ENCODE measurements at places on chromosomes 4 and X.

- H3K36me3 ChIP-seq: no peaks in the 10 kb centered on the region
- no peak for DNase-seq
- H3K4me1 ChIP-seq: no peaks in the 10 kb centered on the region
- H3K27me3 ChIP-seq: no peaks in the 10 kb centered on the region
Observed at GRCh38 chr4:147943159-147943638, 211.3 kb downstream of the ARHGAP10 start.

DNA sequence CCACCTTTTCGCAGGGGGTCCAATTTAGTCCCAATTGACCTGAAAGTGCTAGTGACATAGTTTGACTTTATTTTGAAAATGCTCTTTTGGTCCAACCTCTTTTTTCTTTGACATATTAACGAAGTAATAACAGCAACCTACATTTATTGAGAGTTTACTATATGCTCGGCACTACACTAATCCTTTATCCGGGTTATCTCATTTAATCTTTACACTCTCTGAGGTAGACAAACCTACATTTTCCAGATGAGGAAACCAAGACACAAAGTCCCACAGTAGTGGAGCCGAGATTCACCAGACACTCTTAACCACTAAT, 307 bp upstream of the ATRX start:
- no peaks in the 10 kb centered on the region for H3K27me3 ChIP-seq
- H3K4me3 ChIP-seq: peak overlapping the region; percentile 72
- H3K27ac ChIP-seq: peak overlapping the region; percentile 94
- DNase-seq: no peak

- peak within 1 kb of the TSS; percentile 24 for H3K4me3 ChIP-seq
- H3K27me3 ChIP-seq: peaks cover 7% of the 10 kb centered on the region
- H3K27ac ChIP-seq: peak within 1 kb of the TSS; percentile 70
- H3K4me1 ChIP-seq: no peaks in the 10 kb centered on the region
- DNase-seq: peak; percentile 75
- no peaks in the 10 kb centered on the region for H3K36me3 ChIP-seq
Observed at GRCh38 chrX:33211356-33212260, at the start of gene DMD. Gene DMD (minus strand): TSS chrX:33211549. CDS start chrX:33211312, 237 bp downstream.

- no peaks in the 10 kb centered on the region for H3K36me3 ChIP-seq
- no peak for DNase-seq
- H3K27me3 ChIP-seq: no peaks in the 10 kb centered on the region
- no peak overlapping the region for H3K27ac ChIP-seq
Observed at GRCh38 chrX:129613596-129613995, 41.2 kb downstream of the APLN start.

- no peak overlapping the region for H3K27ac ChIP-seq
- no peak for DNase-seq
- no peaks in the 10 kb centered on the region for H3K27me3 ChIP-seq
- no peak overlapping the region for H3K4me3 ChIP-seq
Observed at GRCh38 chr4:145829629-145830395, 108.8 kb downstream of the ZNF827 start.

- no peaks in the 10 kb centered on the region for H3K27me3 ChIP-seq
- DNase-seq: no peak
- H3K36me3 ChIP-seq: no peaks in the 10 kb centered on the region
Observed at GRCh38 chr4:53551958-53552357, 39.3 kb downstream of the LNX1 start.

DNA sequence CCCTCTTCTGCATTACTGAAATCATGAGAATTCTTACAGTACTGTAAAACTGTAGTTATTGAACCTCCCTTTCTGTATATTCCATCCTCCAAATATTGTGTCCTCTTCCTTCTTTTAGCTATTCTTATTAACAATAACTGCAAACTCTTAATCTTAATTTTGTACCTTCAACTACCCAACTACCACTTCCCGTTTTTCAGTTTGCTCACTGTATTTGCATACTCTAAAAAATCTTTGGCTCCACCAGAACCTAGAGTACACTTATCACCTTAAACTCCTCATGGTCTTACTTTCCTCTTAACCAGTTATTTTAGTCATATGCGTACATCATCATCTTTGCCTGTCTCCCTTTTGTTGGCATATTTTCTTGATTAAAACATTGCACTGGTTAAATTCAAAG, 543.7 kb downstream of the ARAP2 start:
- no peaks in the 10 kb centered on the region for H3K4me1 ChIP-seq
- no peak for DNase-seq
- no peaks in the 10 kb centered on the region for H3K27me3 ChIP-seq
- H3K27ac ChIP-seq: no peak overlapping the region
- no peak overlapping the region for H3K4me3 ChIP-seq
- H3K36me3 ChIP-seq: no peaks in the 10 kb centered on the region

- no peaks in the 10 kb centered on the region for H3K36me3 ChIP-seq
- no peak for DNase-seq
- no peak overlapping the region for H3K4me3 ChIP-seq
- H3K4me1 ChIP-seq: no peaks in the 10 kb centered on the region
Observed at GRCh38 chr4:111400741-111401140, 744.5 kb upstream of the FAM241A start.

DNA sequence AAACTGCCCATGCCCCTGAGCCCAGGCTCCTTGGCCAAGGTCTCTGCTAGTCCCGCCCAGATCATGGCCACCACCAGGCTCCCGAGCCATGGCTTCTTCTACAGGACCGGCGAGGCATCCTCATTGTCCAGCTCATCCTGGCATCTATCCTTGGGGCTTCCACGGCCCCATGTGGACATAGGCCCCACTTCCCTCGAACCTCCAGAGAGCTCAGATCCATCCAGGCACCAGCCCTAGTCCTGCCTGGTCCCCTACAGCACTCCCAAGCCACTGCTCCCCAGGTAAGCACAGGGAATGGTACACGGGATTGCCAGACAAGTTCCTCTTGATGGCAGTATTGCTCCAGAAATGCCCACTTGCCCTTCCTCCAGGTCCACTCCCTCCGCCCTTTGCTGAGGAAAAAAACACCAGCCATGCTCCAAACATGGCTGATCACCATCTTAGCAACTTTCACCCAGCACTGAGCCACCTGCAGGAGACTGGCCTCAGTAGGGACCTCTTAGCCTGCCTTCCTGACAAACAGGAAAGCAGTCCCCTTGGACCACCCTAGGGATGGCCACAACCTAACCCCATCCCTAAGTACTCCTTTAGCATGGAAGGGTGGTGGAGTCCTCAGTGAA, 272.1 kb upstream of the AGTR2 start:
- DNase-seq: peak; percentile 35
- no peak overlapping the region for H3K4me3 ChIP-seq
- no peak overlapping the region for H3K27ac ChIP-seq
- no peaks in the 10 kb centered on the region for H3K4me1 ChIP-seq
- no peaks in the 10 kb centered on the region for H3K36me3 ChIP-seq

DNA sequence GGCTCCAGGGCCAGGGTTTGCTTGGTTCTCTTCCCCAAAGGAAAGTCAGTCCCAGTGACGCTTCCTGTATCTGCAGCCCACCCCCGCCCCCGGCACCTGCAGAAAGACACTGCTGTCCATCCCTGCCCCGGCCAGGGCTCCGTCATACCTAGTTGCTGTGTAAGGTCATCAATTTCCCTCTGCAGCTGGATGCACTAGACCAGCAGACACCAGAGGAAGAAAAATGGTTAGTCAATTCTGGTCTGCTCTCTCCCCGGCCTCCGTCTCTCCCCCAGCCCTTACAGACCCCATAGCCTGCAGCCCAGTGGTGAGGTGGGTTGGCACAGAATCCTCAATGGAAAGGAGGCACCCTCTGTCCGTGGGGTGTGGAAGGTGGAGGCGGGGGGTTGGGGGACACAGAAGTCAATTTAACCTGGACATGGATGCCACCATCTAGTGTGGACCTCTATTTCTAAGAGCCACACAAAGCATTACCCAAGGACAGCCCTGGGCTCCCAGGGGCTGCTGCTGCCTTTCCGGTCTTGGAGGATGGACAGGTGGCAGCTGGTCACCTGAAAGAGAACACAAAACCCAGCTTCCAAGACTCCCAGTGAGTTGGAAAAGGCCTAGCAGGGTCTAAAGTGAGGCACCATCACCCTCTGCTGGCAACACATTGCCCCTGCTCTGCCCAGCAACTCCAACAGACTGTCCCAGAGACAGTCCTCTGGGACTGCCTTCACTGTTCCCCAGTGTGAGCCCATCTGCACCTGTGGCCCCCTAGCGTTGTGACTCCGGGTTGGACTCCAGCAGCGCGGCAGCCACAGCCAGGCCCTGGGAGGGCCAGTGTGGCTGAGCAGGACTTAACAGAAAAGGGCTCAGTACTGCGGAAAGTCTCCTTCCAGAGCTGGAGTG, 40.2 kb upstream of the NHSL2 start:
- no peaks in the 10 kb centered on the region for H3K4me1 ChIP-seq
- no peaks in the 10 kb centered on the region for H3K36me3 ChIP-seq
- no peak overlapping the region for H3K27ac ChIP-seq
- DNase-seq: no peak
- no peak overlapping the region for H3K4me3 ChIP-seq

DNA sequence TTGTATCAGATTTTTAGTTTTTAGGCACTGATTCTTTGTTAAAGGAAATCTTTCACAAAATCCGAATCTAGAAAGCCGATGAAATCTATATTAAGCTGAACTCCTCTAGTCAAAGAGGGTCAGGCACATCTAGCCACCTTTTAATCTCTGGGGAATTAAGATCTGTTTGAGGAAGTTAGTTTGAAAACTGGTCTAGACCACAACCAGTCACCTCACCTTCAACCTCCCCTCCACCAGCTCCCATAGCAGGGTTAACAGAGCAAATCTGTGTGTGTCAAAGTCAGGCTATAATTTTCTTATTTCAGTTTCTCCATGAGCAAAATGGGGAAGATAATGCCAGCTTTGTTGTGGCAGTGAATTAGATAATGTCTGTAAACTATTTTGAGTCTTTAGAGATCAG, 110.0 kb upstream of the IGFBP7 start:
- no peaks in the 10 kb centered on the region for H3K4me1 ChIP-seq
- DNase-seq: no peak
- no peak overlapping the region for H3K27ac ChIP-seq

Measured in breast epithelium (tissue), 4 donors.